Kidney capillary endothelial cell (primary cell): ENCODE measurements at places on chromosomes 12 and 14.

GRCh38 chr14:61568572-61569011 lies 126.7 kb upstream of the HIF1A start:
- DNase-seq = no peak

DNA sequence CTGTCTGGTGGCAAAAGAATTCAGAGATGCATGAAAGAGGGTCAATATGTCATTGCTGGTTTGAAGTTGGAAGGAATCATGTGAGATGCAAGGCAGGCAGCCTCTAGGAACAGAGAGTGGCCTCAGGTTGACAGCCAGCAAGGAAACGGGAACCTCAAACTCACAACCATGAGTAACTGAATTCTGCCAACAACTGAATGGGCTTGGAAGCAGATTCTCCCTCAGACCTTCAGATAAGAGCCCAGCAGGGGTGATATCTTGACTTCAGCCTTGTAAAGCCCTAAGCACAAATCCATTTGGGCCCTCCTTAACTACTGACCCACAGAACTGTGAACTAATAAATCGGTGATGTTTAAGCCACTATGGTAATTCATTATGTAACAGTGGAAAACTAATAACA lies 35.8 kb downstream of the USP15 start:
- DNase-seq = no peak

DNA sequence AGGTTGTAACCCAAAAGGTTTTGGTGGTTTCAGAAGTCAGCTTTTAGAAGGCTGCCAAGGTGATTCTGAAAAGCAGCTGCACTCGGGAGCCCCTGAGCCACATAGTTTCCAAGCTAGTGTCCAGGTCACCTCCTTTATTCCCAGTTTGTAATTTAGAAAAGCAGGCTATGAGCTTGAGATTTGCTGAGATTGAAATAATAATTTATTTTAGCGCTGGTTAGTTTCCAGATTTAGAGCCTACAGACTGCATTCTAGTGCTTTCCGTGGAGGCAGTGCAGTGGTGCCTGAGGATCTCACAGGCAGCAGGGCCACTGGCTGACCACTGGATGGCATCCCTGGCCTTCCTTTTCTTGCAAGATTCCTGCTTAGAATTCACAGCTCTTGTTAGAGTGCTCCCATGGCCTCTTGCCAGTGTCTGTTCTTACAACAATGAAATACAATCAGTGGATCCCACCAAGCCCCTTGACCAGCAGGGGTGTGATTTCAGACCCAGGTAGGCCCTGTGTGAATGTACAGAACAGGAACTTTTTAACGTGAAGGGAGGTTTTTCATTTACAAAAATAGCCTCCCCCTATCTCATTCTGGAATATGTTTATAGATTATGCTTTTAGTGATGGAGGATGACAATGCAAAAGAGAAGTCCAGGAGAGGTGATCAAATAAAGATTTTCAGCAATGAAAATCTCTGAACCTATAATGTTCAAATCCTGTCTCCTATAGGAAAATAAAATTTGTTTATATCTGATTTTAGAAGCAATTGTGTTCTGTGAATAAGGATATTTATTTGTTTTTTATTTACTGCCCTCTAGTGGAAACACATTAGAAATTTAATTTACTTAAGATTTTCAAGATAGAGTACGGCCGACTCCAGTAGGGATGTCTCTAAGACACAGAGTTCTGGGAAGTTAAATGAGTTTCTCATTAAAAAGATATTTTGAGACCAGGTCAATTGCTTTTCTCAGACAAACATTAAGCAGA lies 362.1 kb upstream of the STXBP6 start:
- DNase-seq = no peak

- no peak for DNase-seq
Measured at GRCh38 chr12:14211947-14212387, 153.5 kb upstream of the ATF7IP start.

DNA sequence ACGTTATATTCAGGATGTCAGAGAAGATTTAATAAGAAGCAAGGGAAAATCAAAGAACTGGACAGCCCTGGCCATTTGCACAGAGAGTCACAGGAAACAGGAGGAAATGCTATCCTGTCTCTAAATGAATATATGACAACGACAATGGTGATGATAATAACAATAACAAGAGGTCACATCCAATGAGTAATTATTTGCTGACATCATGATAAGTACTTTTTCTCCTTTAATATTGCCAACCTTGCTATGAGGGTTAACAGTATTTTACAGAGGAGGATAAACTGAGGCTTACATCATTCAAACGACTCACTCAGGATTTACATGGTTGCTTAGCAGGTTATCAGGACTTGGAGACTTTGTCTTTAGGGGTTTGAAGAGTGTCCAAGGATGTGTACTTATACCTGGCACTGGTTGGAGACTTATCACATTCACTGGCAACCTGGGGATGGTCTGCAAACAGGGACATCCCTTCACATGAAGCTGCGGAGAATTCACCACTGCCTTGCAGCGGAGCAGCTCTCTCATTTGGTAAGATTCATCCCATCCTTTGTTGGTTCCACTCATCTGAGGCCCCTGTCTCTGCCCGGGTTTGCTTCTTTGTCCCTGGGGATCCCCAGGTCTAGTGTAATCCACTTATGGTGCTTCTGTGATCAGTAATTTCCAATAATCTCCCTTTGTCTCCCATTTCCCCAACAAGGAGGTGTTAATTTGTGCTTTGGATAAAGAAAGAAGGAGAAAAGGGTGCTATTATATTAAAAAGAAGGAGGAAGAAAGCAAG lies 637.8 kb downstream of the BCL11B start:
- DNase-seq = no peak

- no peak for DNase-seq
Measured at GRCh38 chr14:97299661-97300060, 502.5 kb downstream of the VRK1 start.

DNA sequence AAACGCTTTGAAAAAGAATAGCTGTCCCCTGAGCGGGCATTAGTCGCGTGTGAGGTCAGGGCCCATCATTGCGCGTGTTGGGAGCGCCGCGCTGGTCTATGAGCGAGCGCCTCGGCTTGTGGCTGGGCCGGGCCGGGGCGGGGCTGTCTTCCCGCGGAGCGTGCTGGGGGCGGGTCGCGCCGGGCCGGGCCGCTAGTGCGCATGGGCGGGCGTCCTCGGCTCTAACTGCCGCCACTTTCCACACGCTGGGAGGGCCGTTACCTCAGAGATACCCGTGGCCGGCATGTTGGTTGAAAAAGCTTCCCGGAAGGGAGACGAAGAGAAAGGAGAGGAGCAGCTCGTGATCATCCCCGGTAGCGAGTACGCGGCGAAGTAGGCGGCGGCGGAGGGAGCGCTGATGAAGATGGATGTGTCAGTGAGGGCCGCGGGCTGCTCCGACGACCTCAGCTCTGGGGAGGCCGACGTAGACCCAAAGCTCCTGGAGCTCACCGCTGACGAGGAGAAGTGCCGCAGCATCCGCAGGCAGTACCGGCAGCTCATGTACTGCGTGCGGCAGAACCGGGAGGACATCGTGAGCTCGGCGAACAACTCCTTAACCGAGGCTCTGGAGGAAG lies at the start of gene EID3:
Gene EID3, plus strand, starts transcription at position 202 of the 614 bp plus-strand sequence. Its CDS starts 196 bp downstream, at position 398.
- DNase-seq = peak; percentile 77

- DNase-seq = no peak
Measured at GRCh38 chr14:72902801-72903530, 9.1 kb upstream of the DPF3 start.

GRCh38 chr12:111761099-111761498 lies 5.6 kb upstream of the ALDH2 start:
- DNase-seq = no peak

GRCh38 chr14:75147423-75148071 lies 20.7 kb upstream of the NEK9 start:
- DNase-seq = no peak

- DNase-seq = no peak
Measured at GRCh38 chr12:53179687-53180219, 769 bp upstream of the ZNF740 start.

DNA sequence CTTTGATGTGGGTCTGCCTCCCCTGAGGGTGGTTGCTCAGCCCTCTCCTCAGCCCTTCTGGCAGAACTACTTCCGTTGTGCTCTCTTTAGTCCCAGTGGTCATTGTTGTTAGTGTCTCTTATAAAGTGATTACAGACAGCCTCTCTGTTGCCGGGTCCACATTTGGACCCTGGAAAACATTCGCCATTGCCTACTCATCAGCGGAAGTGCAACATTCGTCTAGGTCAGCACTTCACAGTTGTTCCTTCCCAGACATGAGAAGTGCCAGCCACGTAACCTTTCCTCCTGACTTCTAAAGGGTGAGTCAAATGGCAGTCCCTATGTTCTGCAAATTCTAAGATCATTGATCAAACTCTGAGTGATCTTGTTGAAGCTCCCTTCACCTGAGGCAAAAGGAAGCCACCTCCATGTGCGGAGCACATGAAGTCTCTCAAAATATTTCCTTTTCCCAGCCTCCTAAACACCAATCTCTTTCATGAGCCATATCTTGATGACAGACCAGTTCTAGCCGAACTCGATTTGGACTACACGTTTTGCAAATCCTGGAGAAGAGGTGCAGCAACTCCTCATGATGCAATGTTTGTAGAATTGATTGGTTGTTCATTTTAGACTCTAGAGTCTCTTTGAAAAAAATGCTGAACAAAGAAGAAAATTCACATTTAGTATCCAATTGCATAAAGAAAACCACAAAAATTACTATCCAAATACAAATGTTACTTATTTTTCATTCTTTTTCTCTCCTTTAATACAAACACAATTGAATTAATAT lies 163.8 kb downstream of the RPL10L start:
- no peak for DNase-seq

- no peak for DNase-seq
Measured at GRCh38 chr12:114391088-114391487, 14.9 kb downstream of the TBX5 start.

DNA sequence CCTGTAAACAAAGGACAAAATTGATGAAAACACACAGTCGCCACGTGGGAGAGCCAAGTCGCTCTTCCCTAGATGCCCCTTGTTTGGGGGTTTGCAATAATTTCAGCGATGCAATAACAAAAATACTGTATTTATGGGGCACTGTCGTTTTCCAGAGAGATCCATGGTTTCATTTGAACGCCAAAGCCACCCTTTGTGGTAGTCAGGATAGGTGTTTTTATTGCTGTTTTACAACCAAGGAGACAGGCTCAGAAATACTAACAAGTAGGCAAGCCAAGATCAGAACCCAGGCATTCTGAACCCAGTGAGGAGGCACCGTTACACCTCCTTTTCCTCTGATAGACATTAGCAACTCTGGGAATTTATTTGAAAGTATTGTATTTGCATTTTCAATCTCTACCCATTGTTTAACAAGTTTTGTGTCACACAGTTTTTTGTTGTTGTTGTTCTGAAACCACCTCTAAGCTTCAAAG lies 831 bp upstream of the BTBD7 start:
- DNase-seq = no peak

- peak; percentile 32 for DNase-seq
Measured at GRCh38 chr12:47547077-47547476, 158.8 kb downstream of the RPAP3 start.

DNA sequence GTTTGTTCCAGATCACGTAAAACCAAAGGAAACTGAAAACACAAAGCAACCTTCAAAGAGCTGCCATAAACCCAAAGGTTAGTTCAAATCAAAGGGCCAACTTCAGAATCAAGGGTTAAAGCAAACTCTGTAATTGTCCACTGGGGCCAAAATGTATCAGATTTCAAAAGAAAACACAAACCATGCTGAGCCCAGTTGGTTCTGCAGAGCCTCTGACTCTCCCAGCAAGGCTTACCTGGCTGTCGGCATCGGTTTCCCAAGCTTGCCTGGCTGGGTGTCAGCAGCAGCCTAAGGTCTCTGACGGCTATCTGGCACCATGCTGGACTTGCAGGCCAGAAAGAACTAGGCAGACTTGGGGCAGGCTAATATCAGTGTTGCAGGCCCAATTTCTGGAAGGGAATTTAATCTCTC lies 125.3 kb downstream of the DAD1 start:
- no peak for DNase-seq

DNA sequence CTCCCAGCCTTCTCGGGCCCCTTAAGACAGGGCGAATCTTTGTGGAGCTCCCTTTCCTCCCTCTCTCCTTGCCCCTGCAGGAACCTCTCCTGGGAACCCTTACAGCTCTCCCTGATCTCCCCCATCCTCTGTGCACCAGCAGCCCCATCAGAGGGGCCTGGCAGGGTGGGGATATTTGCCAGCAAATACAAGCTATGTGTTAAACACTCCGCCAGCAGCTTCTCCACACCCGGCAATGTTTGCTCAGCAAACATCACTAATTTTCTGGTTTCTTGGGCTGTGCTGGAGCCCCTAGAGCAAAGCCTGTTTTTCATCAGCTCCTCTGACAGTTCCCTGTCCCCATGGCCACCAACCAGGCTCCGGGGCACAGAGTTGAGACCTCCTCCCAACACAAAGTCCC lies 147.5 kb upstream of the LHX5 start:
- no peak for DNase-seq

GRCh38 chr12:8513256-8513655 lies at the start of gene CLEC4D:
CLEC4D (plus strand) TSS chr12:8513503; CDS start chr12:8513733, 230 bp downstream.
- DNase-seq = no peak

GRCh38 chr12:28583701-28584261 lies 393.5 kb downstream of the CCDC91 start:
- no peak for DNase-seq

DNA sequence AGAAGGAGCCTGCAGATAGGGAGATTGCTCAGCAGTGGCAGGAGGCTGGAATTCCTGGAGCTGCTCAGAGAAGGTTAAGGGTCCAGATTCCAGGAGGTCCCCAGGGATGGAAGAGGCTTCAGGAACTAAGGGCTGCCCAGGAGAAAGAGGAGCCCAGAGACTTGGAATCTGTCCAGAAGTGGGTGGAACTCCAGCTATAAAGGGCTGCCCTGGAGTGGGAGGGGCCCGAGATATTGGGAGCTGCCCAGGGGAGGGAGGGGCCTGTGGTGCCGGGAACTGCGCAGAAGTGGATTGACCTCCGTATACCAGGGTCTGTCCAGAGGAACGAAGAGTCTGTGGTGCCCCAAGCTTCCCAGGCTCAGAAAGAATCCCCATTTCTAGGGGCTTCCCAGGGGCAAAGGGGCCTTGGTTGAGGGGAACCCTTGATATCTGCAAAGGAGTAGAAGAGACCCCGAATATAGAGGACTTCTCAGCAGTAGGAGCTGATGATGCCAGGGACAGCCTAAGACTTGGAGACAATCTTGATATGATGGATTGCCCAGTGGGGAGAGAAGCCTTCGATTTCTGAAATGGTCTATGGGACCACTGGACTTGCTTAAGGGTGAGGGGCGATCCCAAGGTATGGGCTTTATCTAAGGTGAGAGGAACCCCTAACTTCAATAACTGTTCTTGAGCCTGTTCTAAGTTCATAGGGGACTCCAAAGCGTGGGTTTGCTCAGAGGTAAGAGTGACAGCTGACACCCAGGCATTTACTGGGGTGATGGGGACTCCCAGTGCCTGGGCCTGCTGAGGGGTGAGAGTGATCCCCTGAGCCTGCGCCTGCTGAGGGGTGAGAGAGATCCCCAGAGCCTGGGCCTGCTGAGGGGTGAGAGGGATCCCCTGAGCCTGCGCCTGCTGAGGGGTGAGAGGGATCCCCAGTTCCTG lies 45.0 kb downstream of the FAM186A start:
- DNase-seq = no peak

DNA sequence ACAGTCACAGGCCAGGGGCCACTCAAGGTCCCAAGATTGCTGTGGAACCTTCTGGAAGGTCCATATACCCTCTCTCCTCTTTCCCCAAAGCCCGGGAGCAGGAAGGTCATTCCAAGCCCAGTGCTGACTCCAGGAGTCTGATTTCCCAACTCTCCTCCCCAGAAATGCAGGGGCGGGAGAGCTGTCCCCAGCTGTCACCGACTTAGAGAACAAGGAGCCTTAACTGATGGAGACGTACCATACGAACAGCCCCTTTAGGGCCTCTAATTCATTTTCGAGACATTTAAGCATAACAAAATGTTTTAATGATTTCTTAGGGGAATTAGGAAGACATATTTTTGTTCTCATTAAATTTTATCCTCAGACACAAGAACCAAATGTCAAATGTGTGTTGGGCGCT lies 99.2 kb downstream of the PHETA1 start:
- no peak for DNase-seq

GRCh38 chr14:69002069-69002468 lies 23.0 kb upstream of the ACTN1 start:
- peak; percentile 28 for DNase-seq
